ENCODE measurements at places on chromosomes 1 and 21. TPM values are rescaled to one million over a fixed set of nuclear protein-coding genes. Genes with fewer than 3 reads are reported as not detected.
A peak's percentile ranks its signal among the peaks of the same experiment; 100 is the strongest.

Gene GNG4
- 1.8 TPM for total RNA-seq

Gene LCE3D
- not detected for total RNA-seq

Gene DR1
- 47.4 TPM for total RNA-seq

Gene S100A7
- total RNA-seq, result not detected

Gene LCA5L
- 0.59 TPM for total RNA-seq

Gene RPE65
- total RNA-seq, result not detected

Gene PDE9A
- total RNA-seq, result 20.7 TPM

Gene DMBX1
- not detected for total RNA-seq

Gene DHRS3
- 5.7 TPM for total RNA-seq

DNA sequence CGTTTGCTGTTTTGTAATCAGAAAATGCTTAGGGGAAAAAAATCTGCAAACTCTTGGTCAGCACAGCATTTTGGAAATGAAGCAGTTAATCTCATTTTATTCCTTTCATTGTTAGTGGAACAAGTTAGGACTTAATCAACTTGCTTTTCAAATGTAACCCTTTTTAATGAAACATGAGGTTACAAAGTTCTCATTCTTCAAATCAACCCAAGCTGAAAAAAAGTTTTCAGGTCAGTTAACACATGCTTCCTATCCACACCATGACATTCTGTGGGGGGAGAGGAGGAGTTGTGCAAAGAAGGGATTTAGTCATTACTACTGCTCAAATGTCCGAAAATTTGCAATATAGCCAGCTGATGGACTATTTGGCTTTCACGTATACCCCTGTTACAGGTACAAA, 283.2 kb upstream of the LYPLAL1 start:
- no peak for DNase-seq

DNA sequence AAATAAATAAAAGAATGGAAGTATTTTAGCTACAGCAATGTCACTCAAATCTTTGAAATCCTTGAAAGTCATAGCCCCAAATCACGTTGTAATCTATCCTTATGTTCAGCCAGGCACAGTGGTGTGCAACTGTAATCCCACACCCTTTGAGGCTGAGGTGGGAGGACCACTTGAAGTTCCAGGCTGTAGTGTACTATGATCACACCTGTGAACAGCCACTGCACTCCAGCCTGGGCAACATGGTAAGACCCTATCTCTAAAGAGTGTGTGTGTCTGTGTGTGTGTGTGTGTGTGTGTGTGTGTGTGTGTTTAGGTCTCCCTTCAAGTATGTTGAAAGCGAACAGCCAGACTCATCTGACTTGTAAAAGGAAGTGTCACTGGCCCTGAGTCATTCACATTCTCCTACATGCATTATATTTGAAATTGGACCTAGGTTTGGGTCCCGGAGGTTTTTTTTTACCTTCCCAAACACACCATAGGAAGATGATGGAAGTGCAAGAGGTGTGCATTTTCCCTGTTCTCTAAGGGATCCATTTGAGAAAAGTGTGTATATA, 50.1 kb downstream of the ZNF281 start:
- DNase-seq, result no peak

GRCh38 chr1:2864203-2864905, 62.9 kb upstream of the TTC34 start:
- no peak for DNase-seq

DNA sequence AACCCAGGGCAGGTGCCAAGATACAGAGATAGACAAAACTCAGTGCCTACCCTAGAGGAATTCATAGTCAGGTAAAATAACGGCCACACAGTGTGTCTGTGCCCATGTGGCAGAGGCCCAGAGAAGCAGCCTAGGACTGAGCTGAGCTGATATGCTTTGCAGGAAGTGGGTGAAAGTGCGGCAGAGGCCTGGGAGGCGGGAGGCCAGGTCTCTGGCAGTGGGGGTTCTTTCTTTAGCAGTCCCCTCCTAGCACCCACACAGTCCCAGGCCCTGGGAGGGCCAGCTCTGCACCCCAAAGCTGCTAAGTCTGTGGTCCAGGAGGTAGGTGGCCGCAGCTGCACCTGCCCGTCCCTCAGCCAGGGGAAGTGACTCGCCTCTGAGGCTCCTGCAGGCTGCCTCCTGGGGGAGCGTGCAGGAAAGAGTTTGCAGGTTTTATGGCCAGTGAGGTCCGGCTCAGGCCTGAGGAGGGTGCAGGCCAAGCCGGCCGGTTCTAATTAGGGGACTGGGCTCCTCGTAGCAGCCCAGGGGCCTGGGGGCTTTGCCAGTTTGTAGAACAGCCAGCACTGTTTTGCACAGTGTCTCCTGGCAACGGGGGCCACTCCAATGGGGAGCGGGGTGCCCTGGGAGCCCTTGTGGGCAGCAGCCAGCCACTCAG, 107.9 kb downstream of the SPSB1 start:
- DNase-seq, result no peak

GRCh38 chr1:226569879-226570547, 21.4 kb downstream of the STUM start:
- peak; percentile 61 for DNase-seq

GRCh38 chr21:32574946-32575925, 10.1 kb downstream of the TCP10L start:
- no peak for DNase-seq

DNA sequence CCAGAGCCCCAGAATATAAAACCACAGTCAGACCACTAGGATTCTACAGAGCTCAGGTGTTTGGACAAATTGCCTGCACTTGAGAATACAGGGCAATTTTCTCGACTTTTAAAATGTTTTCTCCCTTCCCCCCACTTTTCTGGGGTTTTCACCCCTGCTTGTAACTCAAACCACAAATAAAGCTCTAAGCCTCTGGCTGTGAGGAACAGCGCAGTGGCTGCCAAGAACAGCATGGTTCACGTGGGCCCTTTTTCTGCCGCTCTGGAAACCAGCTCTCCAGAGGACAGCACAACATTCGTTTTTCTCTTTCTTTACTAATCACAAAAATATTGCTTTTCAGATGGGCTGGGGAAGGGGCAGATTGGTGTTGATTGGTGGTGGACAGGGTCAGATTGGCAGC, 102.2 kb upstream of the JUN start:
- no peak for DNase-seq

GRCh38 chr1:82483146-82483545, 682.4 kb downstream of the ADGRL2 start:
- DNase-seq, result no peak

- DNase-seq, result no peak
Observed at GRCh38 chr21:39006571-39007311, 176.5 kb downstream of the PSMG1 start.

DNA sequence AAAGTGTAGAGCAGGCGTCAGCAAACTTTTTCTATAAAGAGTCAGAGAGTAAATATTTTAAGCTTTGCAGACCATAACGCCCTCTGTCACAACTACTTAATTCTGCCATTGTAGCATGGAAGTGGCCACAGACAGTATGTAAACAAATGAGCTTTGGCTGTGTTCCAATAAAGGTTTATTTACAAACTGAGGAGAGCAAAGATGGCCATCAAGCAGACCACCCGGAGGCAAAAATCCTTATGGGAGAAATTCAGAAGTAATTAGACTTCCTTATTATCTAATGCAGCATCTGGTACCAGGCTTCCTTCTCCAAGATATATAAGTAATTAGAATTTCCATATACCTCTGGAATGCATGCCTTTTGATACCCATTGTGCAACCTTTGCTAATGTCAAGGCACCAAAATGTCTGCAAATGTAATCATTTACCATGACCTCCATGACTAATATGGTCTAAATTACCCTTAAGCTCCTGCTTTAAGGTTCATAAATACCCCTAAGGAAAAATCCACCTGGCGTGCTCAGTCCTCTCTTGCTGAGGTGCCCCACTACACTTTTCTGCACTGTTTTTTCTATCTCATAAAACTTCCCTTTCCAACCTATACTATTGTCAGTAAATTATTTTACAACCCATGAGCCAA, 377.8 kb downstream of the MATN1 start:
- no peak for DNase-seq

GRCh38 chr1:22142315-22143064, 407 bp downstream of the WNT4 start:
- DNase-seq, result peak; percentile 31

DNA sequence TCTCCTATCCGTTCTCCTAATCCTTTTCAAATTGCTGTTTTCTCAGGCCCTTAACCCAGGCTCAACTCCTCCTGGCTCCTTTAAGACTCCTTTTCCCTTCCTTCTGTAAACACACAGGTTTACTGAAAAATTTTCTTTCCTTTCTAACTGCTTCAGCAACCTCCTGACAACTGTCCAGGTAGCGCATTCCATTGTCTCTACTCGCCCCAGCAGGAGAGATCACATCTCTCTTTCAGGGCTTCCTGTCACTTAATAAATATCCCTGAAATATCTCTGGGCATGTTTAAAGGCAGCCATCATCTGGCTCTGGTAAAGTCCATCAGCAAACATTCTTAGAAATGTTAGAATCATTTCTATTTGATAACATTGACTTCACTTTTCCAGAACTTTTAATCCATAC, 211.2 kb upstream of the PTBP2 start:
- DNase-seq, result no peak

- DNase-seq, result no peak
Observed at GRCh38 chr1:186022184-186022583, 288.0 kb downstream of the HMCN1 start.

DNA sequence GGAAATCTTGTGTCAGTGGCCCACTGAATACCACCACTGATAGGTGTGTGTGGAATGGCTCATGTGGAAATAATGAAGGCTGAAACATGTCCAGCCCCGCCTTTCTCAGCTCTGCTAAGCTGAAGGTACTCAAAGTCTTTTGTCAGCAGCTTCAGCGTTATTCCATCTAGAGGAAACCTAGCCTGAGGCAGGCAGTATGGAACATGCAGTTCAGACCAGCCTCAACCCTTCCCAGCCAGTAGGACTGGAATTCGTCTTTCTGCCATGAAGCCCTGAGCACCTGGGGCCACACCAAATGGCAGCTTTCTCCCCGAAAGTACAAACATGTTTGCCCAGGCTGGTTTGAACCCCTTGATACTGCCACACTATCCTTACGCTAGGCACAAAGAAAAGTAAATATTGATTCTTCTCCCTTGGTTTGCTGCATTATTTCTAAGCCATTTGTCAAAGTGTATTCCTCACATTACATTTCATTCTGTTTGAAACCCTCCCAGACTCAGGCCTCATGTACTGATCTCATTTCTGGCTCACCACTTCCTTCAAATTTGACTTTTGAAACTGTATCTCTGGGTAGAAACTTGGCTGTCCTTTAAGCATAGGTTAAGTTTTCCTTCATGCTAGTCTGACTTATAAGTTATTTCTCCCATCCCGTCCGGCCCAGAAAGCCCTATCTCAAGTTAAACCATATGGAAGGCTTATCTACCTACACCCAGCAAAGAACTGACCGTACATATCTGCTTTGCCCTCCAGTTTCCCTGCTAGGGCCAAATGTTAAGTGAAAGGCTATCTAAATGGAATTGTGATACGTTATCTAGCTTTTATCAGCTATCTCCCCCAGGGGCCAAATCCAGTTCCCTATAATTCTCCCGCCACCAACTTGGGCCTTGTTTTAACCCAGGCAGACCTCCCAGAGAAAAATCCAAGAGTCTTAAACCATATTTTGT, 45.7 kb upstream of the HOOK1 start:
- DNase-seq, result no peak
